Activated T-helper 2 cell treated with anti-CD3 and anti-CD28 coated beads, Interferon-gamma antibody, Interleukin-2, Interleukin-4, amounts not matched to agents 10 μg/mL and 5 μg/mL and 100 μg/mL, durations not matched to agents 14 hours and 24 hours and 36 hours (primary cell): ENCODE measurements at places on chromosomes 6 and 20. TPM values are rescaled to one million over a fixed set of nuclear protein-coding genes. Genes with fewer than 3 reads are reported as not detected.

Gene CLVS2
- total RNA-seq = not detected in 2 replicates

GRCh38 chr20:63028461-63028921, 21.7 kb upstream of the BHLHE23 start:
- peaks cover 16% of the 10 kb centered on the region for H3K27me3 ChIP-seq
- DNase-seq = no peak
- H3K4me3 ChIP-seq = no peak overlapping the region
- no peak overlapping the region for H3K27ac ChIP-seq

DNA sequence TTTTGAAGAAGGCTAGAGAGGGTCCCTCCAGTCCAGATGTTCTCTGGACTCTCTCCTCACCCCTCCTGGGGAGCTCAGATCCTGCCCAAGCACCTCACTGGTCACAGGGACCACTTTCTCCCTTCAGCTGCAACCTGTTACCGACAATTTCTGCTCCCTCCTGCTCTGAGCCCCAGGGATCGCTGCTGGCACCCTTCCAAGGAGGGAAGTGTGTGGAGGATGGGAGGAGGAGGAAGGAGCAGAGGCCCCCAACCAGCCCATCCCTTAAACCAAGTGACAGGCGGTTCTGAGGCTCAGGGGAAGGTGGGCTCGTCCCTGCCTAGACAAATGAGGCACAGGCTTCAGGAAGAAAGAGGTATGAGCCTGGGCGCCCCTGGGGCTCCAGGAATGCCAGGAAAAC, 13.9 kb downstream of the PMEPA1 start:
- H3K4me3 ChIP-seq = no peak overlapping the region
- no peak overlapping the region for H3K27ac ChIP-seq
- peaks cover 26% of the 10 kb centered on the region for H3K4me1 ChIP-seq
- peaks cover 6% of the 10 kb centered on the region for H3K27me3 ChIP-seq

- no peak for DNase-seq
- no peak overlapping the region for H3K4me3 ChIP-seq
- H3K36me3 ChIP-seq = no peaks in the 10 kb centered on the region
These were observed 28.2 kb upstream of the STX16 start for GRCh38 chr20:58622671-58623578.

GRCh38 chr20:38715646-38716045, 8.6 kb upstream of the SLC32A1 start:
- no peaks in the 10 kb centered on the region for H3K36me3 ChIP-seq
- no peak overlapping the region for H3K27ac ChIP-seq
- DNase-seq = no peak
- H3K4me3 ChIP-seq = no peak overlapping the region
- H3K27me3 ChIP-seq = peaks cover 41% of the 10 kb centered on the region
- H3K4me1 ChIP-seq = no peaks in the 10 kb centered on the region

DNA sequence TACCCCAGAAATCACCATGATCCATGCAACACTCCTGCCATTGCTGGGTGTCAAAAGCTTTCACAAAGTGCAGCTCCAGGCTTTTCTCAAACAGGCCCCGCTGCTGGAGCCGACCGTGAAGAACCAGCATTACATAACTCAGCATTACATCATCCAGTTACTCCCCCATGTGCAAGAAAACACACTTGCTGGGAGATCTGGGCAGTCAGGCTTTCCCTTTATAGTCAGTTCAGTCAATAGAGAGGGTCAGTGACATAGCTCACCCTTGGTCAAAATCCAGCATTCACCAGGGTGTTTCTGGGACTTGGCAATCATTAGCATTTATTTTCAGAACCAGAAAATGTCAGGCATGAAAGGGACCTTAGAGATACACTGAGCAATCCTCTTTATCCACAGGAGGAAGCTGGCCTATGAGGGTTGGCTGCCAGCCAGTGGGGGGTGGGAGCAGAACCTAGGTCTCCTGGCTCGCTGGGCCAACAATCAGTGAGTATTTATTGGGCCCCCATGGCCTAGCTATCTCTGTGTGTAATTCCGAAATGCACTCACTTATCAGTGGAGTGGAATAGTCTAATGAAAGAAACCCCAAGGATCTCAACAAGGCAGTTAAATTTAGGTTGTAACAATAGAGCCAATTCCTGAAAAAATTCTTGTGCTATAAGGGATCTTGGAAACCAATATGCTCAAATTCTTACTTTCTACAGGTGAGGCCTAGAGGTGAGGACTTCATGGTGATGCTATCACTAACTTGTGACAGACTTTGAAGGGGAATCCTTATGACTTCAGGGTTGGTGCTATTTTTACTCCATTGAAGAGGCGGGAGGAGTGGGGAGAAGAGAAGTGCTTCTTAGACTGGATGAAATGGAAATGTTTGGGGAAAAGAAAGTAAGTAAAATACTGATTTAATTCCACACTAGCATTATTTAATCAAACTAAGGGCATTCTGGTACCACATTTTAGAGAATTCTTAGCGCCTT, 54.6 kb downstream of the LYRM4 start:
- H3K27me3 ChIP-seq = no peaks in the 10 kb centered on the region
- H3K4me3 ChIP-seq = no peak overlapping the region
- no peak for DNase-seq
- H3K36me3 ChIP-seq = peaks cover 3% of the 10 kb centered on the region
- H3K4me1 ChIP-seq = peaks cover 3% of the 10 kb centered on the region
- no peak overlapping the region for H3K27ac ChIP-seq

GRCh38 chr6:99590728-99591672, 15.6 kb upstream of the PRDM13 start:
- no peak overlapping the region for H3K27ac ChIP-seq
- DNase-seq = no peak
- peaks cover 73% of the 10 kb centered on the region for H3K27me3 ChIP-seq
- no peak overlapping the region for H3K4me3 ChIP-seq

- H3K36me3 ChIP-seq = no peaks in the 10 kb centered on the region
- H3K27me3 ChIP-seq = peaks cover 2% of the 10 kb centered on the region
- no peak overlapping the region for H3K4me3 ChIP-seq
- DNase-seq = no peak
- H3K27ac ChIP-seq = no peak overlapping the region
These were observed 32.3 kb upstream of the CNKSR3 start for GRCh38 chr6:154542747-154543146.

DNA sequence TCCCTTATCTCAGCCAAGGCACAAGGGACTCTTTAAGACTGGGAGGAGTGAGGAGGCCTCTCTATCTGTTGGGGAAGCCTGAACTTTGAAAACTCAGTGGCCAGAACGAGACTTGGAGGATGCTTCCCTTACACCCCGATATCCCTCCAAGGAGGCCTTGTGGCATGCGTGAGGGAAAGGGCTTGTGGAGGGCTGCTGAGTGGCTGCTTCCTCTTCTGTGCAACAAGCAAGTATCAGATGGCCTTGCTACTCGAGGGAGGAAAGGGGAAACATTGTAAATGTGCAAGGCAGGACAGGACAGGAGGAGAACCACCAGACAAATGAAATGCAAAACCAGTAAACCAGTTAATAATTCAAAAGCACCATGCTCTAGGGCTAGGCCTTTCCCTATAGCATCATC, 306.5 kb upstream of the MAP3K7 start:
- no peak overlapping the region for H3K4me3 ChIP-seq
- no peaks in the 10 kb centered on the region for H3K36me3 ChIP-seq
- H3K4me1 ChIP-seq = no peaks in the 10 kb centered on the region
- H3K27me3 ChIP-seq = peaks cover 3% of the 10 kb centered on the region
- H3K27ac ChIP-seq = no peak overlapping the region

- peaks cover 25% of the 10 kb centered on the region for H3K4me1 ChIP-seq
- no peak overlapping the region for H3K4me3 ChIP-seq
- no peak overlapping the region for H3K27ac ChIP-seq
- no peaks in the 10 kb centered on the region for H3K27me3 ChIP-seq
- DNase-seq = no peak
These were observed 191.7 kb upstream of the ZNF217 start for GRCh38 chr20:53785320-53785719.
